ENCODE measurements at places on chromosomes 4 and X.

- no peak for DNase-seq
These were observed 265.4 kb downstream of the BMPR1B start for GRCh38 chr4:95023110-95023509.

DNA sequence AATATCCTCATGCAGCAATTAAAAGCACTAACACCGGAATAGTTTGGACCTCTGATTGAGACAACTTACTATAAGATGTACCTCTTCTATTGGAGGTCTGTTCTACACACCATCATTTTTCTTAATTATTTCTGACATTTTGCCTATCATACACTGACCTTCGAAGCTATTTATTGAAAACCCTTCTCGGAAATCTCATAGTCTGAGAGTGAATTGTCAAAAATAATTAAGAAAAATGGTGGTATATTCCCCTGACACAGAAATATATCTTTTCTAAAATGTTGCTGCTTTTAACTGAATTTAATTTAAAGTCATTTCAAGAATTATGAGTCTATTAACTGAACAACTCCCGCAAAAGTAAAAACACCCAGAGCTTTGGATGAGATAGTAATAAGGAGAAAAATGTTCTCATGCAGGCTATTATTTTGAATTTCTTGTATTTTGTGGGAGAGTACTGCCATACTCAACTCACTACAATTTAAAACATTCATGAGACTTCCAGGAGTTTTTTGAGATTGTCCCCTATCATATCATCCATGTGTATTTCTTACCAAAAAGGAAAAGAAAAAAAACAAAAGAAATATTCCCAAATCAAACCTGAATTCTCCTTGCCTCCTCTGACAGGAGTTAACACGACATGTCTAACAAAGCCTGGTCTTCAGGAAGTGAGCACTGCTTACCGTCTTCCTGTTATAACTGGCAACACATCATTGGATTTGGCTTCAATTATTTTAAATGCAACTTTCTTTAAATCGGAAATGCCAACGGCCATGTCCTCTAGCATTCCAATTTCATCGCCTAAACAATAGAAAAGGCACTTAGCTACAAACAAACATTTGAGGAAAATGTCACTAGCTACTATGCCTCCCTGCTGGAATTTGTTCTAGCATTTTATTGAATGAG is 485.3 kb downstream of the IL15 start:
- no peak for DNase-seq

DNA sequence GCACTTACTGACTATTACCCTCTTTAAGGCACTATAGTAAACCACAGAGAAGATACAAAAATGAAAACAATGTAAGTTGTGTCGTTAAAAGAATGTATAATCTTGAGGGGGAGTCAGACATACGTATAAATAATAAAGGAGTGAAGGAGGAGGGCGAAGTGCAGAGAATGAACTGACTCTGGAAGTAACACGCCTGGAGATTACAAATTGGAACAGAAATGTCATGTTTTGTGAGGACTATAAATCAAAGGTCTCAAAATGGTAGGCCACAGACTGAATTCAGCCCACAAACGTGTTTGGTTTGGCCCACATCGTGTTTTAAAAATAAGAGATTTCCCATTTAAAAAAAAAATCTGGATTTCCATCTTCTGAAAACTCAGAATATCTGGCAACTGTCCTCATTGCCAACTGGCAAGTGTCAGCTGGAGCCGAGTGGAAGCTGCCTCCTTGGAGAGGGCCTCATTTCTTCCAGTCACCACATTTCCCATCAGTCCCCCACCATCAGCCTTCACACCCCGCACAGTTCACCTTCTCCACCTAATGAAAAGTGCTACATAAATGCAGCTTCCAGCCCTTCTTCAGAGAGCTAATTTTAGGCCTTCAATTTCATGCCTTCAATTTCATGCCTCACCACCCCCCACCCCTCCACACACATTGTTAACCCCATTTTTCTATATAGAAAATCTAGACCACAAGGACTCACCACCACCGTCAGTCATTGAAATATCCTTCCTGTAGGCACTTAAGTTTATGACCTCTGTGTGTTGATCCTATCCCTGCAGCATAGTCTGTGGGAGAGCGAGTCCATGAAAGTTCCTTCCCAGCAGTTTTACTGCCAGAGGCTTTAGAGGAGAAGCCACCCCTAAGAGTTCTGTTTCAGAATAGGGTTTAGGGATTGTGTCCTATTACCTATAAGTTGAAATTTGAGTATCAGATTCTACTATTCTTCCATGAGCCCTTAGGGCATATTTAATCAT is 32.0 kb upstream of the COL25A1 start:
- no peak for DNase-seq

GRCh38 chr4:139044291-139044690 is 28.7 kb downstream of the NOCT start:
- no peak for DNase-seq

DNA sequence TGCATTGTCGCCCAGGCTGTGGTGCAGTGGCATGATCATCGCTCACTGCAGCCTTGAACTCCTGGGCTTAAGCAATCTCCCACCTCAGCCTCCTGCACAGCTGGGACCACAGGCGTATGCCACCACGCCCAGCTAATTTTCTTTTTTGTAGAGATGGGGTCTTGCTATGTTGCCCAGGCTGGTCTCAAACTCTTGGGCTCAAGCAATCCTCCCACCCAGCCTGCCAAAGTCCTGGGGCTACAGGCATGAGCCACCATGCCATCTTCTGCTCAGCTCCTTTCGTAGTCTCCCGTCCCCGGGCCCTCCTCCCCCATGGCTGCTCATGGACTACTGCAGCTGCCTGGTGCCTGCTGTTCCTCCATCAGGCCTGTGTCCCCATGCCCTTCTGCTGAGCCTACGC is 58.1 kb downstream of the TAPT1 start:
- DNase-seq = no peak

DNA sequence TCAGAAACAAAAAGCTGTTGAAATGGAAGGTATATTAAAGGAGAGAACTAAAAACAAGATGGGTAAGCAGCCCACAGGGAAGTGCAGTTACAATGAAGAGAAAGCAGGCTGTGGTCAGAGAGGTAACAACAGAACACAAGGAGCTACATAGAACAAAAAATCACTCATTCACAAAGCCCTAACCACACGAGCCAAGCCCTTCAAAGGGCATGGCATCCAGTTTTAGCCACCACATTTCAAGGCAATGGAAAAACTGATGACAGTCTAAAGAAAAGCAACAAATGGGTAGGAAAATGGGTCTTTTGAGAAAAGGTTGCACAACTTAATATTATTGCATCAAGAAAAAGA is 37.5 kb downstream of the KDR start:
- no peak for DNase-seq

GRCh38 chr4:80918004-80918403 is 112.5 kb upstream of the BMP3 start:
- no peak for DNase-seq
